ENCODE measurements at places on chromosomes 4 and X. TPM values are rescaled to one million over a fixed set of nuclear protein-coding genes. Genes with fewer than 3 reads are reported as not detected.

DNA sequence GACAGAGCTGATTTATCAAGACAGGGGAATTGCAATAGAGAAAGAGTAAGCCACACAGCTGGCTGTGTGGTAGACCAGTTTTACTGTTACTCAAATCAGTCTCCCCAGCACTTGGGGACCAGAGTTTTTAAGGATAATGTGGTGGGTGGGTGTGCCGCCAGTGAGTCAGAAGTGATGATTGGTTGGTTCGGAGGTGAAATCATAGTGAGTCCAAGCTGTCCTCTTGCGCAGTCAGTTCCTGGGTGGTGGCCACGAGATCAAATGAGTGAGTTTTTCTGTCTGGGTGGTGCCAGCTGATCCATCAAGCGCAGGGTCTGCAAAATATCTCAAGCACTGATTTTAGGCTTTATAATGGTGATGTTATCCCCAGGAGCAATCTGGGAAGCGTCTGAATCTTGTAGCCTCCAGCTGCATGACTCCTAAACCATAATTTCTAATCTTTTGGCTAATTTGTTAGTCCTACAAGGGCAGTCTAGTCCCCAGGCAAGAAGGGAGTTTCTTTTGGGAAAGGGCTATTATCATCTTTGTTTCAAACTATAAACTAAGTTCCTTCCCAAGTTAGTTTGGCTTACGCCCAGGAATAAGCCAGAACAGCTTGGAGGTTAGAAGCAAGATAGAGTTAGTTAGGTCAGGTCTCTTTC lies 44.0 kb upstream of the PPP1R2C start:
- DNase-seq: no peak
- no peak overlapping the region for H3K27ac ChIP-seq
- no peaks in the 10 kb centered on the region for H3K27me3 ChIP-seq
- H3K4me1 ChIP-seq: no peaks in the 10 kb centered on the region

DNA sequence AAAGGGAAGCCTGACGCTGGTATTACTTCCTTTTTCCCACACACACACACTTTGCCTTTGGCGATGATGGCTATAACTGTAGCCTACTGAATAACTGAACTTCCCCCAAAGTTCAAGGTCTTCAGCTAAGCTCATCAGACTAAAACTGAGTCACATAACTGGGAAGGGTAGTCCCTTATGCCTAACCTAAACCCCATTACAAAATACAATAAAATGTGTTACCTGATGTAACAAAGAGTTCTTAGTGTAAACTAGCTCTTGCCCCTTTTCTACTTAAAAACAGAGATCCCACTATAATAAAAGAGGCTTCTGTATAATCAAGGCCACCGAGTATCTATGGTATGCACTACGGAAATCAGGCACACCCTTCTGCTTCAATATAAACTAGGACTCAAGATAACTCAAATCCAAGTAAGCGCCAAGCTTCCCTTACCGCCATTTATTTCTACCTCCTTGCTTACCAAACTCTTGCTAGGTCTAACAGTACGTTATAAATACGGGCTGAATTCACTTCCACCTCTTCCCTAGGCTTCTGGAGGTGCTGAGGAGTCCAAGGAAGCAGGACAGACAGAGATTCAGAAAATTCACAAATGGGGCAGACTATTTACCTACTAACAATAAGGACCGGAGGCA lies 2.4 kb downstream of the OTUD4 start:
- H3K4me3 ChIP-seq: peak overlapping the region; percentile 95
- H3K27ac ChIP-seq: peak overlapping the region; percentile 99
- peak; percentile 43 for DNase-seq
- peaks cover 46% of the 10 kb centered on the region for H3K4me1 ChIP-seq
- H3K36me3 ChIP-seq: no peaks in the 10 kb centered on the region
- H3K27me3 ChIP-seq: no peaks in the 10 kb centered on the region

- no peaks in the 10 kb centered on the region for H3K4me1 ChIP-seq
- DNase-seq: no peak
- no peaks in the 10 kb centered on the region for H3K27me3 ChIP-seq
- H3K4me3 ChIP-seq: no peak overlapping the region
- no peaks in the 10 kb centered on the region for H3K36me3 ChIP-seq
These were observed 252.9 kb upstream of the SMIM31 start for GRCh38 chr4:164501074-164501473.

DNA sequence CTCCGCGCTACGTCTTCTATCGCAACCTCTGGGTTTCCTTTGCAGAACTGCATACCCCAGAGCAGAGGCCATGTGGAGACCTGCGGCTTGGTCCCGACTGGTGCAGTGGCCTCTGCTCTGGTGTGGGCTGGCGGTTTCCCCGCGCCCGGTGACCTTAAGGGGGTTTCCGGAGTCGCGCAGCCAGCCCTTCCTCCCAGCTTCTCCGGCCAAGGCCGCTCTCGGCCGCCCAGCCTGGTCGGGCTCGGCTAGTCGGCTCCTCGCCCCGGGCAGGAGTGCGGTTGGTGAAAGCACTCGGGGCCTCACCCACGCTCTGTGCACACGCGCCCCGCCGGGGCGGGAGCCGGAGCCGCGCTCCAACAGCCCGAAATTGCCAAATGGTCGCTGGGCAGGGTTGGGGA lies 84.9 kb downstream of the BCOR start:
- H3K4me1 ChIP-seq: peaks cover 13% of the 10 kb centered on the region
- peak; percentile 63 for DNase-seq
- H3K27ac ChIP-seq: no peak overlapping the region
- peaks cover 45% of the 10 kb centered on the region for H3K27me3 ChIP-seq
- no peak overlapping the region for H3K4me3 ChIP-seq

DNA sequence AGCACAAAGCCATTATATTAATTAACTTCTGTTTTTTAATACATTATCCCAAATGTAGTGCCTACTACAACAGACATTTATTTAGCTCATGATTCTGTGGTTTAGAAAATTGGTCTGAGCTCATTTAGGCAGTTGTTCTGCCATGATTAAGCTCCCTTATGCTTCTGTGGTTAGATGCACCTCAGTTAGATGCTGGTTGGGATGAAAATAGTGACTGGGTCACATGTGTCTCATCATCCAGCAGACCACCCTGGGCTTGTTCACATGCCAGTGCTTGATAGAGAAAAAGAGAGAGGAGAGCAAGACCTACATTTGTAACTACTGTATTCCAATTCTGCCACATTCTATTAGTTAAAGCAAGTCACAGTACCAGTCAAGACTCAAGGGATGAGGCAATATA lies 376.4 kb upstream of the GNPDA2 start:
- H3K36me3 ChIP-seq: no peaks in the 10 kb centered on the region
- H3K4me1 ChIP-seq: no peaks in the 10 kb centered on the region
- DNase-seq: no peak
- no peak overlapping the region for H3K27ac ChIP-seq
- no peak overlapping the region for H3K4me3 ChIP-seq

DNA sequence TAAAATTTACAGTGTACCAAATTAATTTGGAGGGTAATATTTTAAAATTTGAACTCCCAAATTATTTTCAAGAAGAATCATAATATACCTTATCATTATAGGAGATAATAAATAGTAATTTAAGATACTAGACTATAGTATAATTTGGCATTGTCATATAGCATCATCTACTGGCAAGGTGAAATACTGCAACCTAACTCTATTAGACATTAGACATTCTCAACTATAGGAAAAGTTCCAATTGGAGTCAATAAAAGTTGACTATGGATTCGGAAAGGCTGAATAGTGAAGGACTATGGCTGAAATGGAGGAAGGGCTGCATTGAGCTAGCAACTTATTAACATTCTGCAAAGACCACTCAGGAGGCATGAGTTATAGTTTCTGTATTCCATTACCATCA lies 113.0 kb downstream of the PRDM5 start:
- H3K36me3 ChIP-seq: no peaks in the 10 kb centered on the region
- H3K27ac ChIP-seq: no peak overlapping the region
- H3K27me3 ChIP-seq: no peaks in the 10 kb centered on the region
- no peaks in the 10 kb centered on the region for H3K4me1 ChIP-seq
- no peak overlapping the region for H3K4me3 ChIP-seq

GRCh38 chrX:112967903-112968302 lies 127.3 kb upstream of the AMOT start:
- no peak for DNase-seq
- no peak overlapping the region for H3K27ac ChIP-seq
- H3K36me3 ChIP-seq: no peaks in the 10 kb centered on the region
- H3K27me3 ChIP-seq: no peaks in the 10 kb centered on the region
- H3K4me3 ChIP-seq: no peak overlapping the region
- no peaks in the 10 kb centered on the region for H3K4me1 ChIP-seq

GRCh38 chr4:6207602-6208001 lies 7.3 kb upstream of the JAKMIP1 start:
- no peaks in the 10 kb centered on the region for H3K27me3 ChIP-seq
- no peaks in the 10 kb centered on the region for H3K4me1 ChIP-seq
- no peak for DNase-seq
- H3K27ac ChIP-seq: no peak overlapping the region
- H3K4me3 ChIP-seq: no peak overlapping the region

DNA sequence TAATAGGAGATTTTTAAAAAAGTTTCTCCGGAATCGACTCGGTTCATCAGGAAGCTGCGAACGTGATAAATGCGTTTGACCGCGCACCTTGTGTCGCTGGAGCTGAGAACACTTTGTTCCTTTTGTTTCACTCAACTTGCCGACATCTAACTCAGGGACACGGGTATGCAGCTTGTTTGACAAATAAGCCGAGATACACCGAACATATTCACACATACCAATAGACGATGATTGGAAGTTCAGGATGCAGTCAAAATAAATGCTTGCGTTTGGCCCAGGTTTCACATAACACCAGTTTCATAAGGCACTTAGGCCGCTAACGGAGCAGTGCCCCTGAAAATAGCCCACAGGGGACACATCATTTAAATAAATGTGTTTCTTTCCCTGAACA lies 932 bp upstream of the SHISA3 start:
- H3K27ac ChIP-seq: no peak overlapping the region
- H3K4me1 ChIP-seq: peaks cover 16% of the 10 kb centered on the region
- no peak for DNase-seq
- no peak overlapping the region for H3K4me3 ChIP-seq
- H3K27me3 ChIP-seq: peaks cover 38% of the 10 kb centered on the region
- H3K36me3 ChIP-seq: no peaks in the 10 kb centered on the region

APOO gene
- total RNA-seq: 26.7 TPM

GRCh38 chrX:43964936-43965335 lies 8.3 kb downstream of the NDP start:
- H3K27ac ChIP-seq: no peak overlapping the region
- H3K36me3 ChIP-seq: no peaks in the 10 kb centered on the region
- peaks cover 39% of the 10 kb centered on the region for H3K27me3 ChIP-seq
- H3K4me3 ChIP-seq: no peak overlapping the region
- DNase-seq: no peak

GRCh38 chr4:147362938-147363337 lies 118.0 kb upstream of the EDNRA start:
- no peak overlapping the region for H3K4me3 ChIP-seq
- DNase-seq: peak; percentile 27
- H3K27me3 ChIP-seq: no peaks in the 10 kb centered on the region
- peaks cover 7% of the 10 kb centered on the region for H3K4me1 ChIP-seq

- no peaks in the 10 kb centered on the region for H3K4me1 ChIP-seq
- no peak overlapping the region for H3K27ac ChIP-seq
- H3K27me3 ChIP-seq: no peaks in the 10 kb centered on the region
- no peaks in the 10 kb centered on the region for H3K36me3 ChIP-seq
These were observed 24.6 kb upstream of the ANTXR2 start for GRCh38 chr4:80097400-80098177.

- no peaks in the 10 kb centered on the region for H3K27me3 ChIP-seq
- H3K27ac ChIP-seq: peak overlapping the region; percentile 28
- H3K36me3 ChIP-seq: no peaks in the 10 kb centered on the region
- peak; percentile 41 for DNase-seq
These were observed 216.9 kb downstream of the PTTG2 start for GRCh38 chr4:38177035-38177546.

DNA sequence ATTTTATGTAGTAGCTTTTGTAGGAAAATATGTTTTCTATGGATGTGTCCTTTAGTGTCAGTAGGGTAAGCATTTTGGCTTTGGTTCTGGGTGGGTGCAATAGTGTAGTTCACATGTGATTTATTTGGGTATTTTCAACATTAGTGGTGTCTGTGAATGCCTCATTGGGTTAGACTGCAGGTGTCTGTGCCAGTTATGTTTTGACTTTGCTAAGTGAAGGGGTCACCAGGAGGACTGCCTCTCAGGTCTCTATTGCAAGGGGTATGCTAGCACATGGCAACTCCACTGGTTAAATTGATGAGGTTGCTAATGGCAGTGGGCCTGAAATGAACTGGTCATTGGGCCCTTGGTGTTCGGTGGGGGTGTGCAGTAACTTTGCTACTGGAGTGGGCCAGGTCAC lies 467.1 kb downstream of the NAF1 start:
- no peak overlapping the region for H3K27ac ChIP-seq
- H3K4me1 ChIP-seq: no peaks in the 10 kb centered on the region
- H3K27me3 ChIP-seq: peaks cover 4% of the 10 kb centered on the region
- H3K36me3 ChIP-seq: no peaks in the 10 kb centered on the region

GRCh38 chrX:149757206-149758067 lies 16.4 kb upstream of the HSFX1 start:
- H3K4me1 ChIP-seq: no peaks in the 10 kb centered on the region
- no peaks in the 10 kb centered on the region for H3K36me3 ChIP-seq
- H3K4me3 ChIP-seq: no peak overlapping the region
- no peaks in the 10 kb centered on the region for H3K27me3 ChIP-seq

GRCh38 chr4:77734928-77735327 lies 84.2 kb downstream of the CNOT6L start:
- no peak overlapping the region for H3K4me3 ChIP-seq
- peaks cover 3% of the 10 kb centered on the region for H3K36me3 ChIP-seq
- no peaks in the 10 kb centered on the region for H3K27me3 ChIP-seq
- H3K4me1 ChIP-seq: no peaks in the 10 kb centered on the region
- no peak for DNase-seq

DNA sequence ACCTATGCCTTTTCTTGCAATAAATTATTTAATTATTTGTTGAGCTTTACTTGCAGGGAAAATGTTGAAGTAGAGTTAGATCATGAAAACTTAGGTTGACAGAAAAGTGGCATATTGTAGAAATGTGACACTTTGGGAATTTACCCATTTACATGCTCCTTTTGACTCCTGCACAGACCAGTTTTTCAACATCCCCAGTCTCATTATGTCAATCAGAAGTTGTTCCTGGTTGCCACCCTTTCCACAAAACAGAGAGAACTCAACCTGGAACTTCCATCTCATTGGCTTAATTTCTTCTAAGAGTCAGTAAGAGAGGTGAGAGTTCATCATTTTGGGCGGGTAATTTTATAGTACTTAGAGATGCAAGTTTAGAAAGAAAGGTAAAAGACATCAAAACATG lies 284.6 kb upstream of the ANKRD50 start:
- H3K27ac ChIP-seq: no peak overlapping the region
- DNase-seq: no peak
- H3K36me3 ChIP-seq: no peaks in the 10 kb centered on the region
- H3K27me3 ChIP-seq: no peaks in the 10 kb centered on the region

- no peak overlapping the region for H3K4me3 ChIP-seq
These were observed 93.1 kb upstream of the TEX13D start for GRCh38 chrX:124239324-124239723.

Data from adrenal gland (tissue), 19 donors.